ENCODE measurements at places on chromosomes 12 and 14.

DNA sequence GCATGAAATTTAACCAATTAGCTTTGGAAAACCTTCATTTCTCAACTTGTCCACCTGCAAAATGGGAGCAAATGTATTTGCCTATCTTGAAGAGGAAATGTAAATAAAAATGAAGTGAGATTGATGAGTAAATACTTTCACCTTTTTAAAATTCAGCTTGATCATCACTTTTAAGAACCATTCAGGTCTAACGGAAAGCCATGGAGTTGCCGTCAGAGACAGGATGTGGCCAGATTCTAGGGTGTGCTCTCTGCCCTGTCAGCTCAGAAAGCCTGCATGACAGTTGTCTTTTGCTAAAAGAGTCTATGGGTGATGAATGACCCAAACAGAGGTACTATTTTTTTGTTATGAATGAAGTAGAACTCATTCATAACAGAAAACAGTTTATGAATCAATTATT is 104.3 kb upstream of the SLC35F4 start:
- DNase-seq: no peak

GRCh38 chr12:30437616-30438015 is 258.1 kb downstream of the IPO8 start:
- DNase-seq: no peak

- peak; percentile 67 for DNase-seq
Measured at GRCh38 chr14:97978341-97978740, 1181.2 kb downstream of the VRK1 start.

- DNase-seq: no peak
Measured at GRCh38 chr12:116654226-116654743, 83.6 kb downstream of the SPRING1 start.

GRCh38 chr12:117545216-117545615 is 183.8 kb upstream of the NOS1 start:
- no peak for DNase-seq

GRCh38 chr12:49296836-49297694 is 2.1 kb downstream of the PRPH start:
- DNase-seq: no peak

DNA sequence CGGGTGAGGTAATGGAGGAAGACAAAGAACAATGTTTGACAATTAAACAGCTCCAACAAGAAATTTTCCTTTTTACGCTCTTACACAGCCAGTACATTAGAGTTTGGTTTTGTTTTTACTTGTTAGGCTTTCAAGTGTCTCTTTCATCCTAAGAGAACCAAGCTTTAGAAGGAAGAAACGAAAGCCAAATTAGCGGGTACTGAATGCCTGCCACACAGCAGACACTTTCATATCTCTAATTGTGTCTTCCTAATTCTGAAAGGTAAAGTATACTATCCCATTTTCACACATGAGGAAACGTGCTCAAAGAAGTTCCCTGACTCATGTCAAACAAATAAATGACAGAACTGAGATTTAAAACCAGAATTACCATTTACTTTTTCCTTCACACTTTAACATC is 65.0 kb downstream of the CDK17 start:
- no peak for DNase-seq

DNA sequence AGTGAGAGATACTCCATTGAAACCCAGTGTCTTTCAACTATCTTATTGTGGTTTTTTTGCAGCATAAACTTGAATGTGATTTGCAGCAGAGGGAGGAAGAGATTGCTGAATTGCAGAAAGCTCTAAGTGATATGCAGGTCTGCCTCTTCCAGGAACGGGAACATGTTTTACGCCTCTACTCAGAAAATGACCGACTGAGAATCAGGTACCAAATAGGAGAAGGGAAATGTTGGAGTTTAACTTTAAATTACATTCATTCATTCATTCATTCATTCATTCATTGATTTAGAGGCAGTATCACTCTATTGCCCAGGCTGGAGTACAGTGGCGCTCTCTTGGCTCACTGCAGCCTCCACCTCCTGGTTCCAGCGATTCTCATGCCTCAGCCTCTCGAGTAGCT is 17.0 kb downstream of the CCDC77 start:
- DNase-seq: no peak

DNA sequence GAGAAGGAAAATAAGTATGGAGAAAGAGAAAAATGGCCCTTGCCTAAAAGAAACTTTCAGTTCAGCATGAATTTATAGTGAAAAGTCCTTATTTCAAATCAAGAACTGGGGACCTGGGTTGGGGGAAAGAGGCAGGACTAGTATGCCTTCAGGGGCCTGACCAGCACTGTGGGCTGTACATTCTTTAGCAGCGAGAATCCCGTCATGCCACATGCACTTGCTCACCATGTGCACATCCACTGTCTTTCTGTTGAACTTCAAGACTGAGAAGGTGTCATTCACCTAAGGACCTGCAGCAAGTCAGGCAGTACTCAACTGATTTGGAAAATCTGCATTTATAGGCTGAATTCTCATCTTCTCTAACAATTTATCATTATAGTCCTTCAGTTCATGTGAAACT is 50.2 kb downstream of the RAB35 start:
- no peak for DNase-seq

DNA sequence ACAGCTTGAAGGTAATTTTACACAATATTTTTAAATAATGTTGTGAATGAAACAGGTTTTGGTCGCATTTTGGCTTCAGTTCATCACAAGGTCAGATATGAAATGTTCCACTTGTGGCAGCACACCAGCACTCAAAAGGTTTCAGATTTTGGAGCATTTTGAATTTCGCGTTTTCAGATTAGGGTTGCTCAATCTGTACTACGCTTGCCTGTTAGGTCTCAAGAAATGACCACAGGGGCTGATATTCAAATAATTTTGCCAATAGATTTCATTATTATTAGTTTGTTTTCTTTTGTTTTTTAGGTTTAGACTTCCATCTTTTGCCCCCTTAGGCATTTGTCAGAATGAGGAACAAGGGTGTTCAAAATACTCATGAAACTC is 29.8 kb downstream of the DICER1 start:
- DNase-seq: no peak
